Femur (tissue), 1 donor: ENCODE measurements at places on chromosomes 12 and 14.

DNA sequence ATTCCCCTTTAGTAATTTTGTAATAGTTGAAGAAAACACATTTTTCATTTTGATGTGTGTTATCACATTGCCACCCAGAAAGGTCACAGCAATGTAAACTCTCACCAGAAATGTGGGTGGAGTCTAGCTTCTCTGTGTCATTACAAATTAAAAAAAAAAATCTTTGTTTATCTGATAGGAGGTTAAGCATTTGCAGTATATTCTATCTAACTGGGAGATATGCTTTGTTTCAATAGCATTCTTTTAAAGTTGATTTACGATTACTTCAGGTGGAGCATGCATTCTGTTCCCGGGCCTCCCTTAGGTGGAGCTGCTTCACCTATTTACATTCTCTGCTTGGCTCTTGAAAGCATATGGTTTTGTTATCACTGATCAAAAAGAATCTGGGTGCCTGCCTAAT is 7.8 kb downstream of the ADIPOR2 start:
- DNase-seq: no peak

DNA sequence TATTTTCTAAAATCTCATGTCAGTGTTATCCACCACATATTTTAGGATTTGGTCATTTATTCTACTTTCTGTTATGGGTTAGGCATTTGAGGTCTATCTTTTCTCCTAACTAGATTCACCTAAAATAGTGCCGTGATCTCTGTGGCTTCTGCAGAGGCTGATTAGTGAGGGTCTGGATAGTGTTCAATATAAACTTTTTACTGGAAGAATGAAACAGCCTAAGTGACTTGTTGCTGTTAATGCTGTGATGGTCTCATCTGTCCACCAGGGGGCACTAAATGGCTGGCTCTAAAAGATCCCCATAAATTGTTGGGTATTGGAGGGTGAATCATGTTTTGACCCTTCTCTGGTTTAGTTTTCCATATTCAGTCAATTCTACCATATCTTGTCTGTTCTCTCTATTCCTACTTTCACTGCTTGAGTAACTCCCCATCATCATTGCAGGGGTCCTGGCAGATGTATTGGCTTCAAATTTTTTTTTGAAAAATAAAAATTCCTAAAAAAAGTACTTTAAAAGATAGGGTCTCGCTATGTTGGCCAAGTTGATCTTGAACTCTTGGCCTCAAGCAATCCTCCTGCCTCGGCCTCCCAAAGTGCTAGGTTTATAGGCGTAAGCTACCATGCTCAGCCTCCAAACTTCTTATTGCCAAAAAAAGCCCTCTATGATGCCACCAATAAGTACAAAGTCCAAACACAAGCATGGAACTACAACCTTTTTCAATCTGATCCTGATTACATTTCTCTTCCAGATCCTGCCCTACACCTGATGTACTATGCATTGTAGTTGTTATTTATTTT is 6.9 kb downstream of the PABPN1 start:
- DNase-seq: peak; percentile 81

GRCh38 chr12:117674313-117674712 is 294.5 kb downstream of the KSR2 start:
- no peak for DNase-seq

GRCh38 chr12:124770728-124771127 is 92.9 kb downstream of the SCARB1 start:
- DNase-seq: no peak

GRCh38 chr12:130202201-130202600 is 39.9 kb downstream of the FZD10 start:
- no peak for DNase-seq

DNA sequence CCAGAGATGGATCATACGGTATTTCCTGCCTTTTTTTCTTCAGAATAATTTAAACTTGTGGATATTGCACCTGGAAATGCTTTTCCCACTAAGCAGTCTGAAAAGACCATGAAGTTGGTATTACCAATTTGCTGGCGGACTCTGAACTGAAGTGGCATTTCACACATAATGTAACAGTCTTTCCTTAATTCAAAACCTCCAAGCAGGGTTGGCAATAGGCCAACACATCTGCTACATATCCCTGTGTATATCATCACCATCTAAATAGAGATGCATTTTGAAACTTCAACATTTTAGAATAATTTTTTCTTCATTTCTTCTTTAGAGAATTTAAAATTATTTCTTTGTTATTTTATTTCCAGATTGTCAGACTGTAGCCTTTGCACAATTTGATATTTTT is 100.5 kb downstream of the TSPAN8 start:
- peak; percentile 26 for DNase-seq
